ENCODE measurements at places on chromosomes 12 and 14.

- DNase-seq, result no peak
Observed at GRCh38 chr12:41604830-41605229, 416.7 kb downstream of the PDZRN4 start.

DNA sequence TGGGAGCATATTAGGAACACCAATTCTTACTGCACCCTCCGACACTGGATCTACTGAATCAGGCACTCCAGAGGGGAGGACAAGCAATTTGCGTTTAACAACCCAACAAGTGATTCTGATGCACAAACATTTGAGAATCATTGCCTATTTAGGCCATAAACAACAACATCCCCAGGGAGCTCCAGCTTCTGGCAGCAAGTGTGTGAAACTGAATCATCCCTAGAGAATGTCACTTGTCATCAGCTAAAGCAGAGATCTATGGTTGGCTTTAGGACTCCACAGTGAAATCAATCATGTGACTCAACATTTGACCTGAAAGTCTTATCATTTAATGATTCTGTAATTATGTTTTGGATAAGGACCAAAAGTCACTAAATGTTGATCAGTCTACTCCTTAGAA, 505.0 kb upstream of the FLRT2 start:
- no peak for DNase-seq

- DNase-seq, result no peak
Observed at GRCh38 chr14:82778008-82778590, 1244.4 kb upstream of the SEL1L start.

DNA sequence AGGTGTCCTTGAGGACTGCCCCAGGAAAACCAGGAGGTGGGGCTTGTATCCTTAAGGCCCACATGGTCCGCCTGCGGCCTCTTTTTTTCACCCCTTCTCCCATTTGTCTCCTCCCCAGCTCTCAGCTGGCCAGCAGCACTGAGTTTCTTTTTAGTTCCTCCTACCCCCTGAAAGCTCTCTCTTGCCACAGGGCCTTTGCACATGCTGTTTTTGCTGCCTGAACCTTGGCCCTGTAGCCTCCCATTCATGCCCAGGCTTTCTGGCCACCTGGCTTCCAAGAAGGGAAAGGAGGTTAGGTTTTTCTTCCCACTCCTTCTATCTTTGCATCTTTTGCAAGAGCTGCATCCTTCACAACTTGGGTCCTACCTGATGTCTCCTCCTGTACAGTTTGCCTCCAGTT, 358.1 kb downstream of the VRK1 start:
- DNase-seq, result no peak

DNA sequence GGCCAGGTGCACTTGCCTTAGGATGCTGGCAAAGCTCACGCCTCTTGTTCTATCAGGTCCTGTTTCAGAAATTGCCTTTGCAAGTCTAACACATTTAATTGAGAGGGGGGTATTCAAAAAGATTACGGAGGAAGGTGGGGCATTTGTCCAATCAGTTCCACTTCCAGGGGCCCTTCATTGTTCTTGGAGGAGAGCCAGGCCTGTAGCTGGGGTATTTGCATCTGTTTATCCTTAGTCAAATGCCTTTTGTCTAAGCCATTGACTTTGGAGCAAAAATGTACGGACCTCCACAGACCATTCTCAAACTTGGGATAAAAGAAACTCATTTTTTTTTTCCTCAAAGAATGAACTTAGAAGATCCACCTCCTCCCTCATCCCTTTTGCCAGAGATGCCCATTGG, 582.0 kb downstream of the BCL11B start:
- DNase-seq, result no peak

GRCh38 chr12:49866859-49867569, 24.1 kb upstream of the BCDIN3D start:
- DNase-seq, result no peak

- no peak for DNase-seq
Observed at GRCh38 chr12:47742253-47742825, 16.3 kb downstream of the RAPGEF3 start.

DNA sequence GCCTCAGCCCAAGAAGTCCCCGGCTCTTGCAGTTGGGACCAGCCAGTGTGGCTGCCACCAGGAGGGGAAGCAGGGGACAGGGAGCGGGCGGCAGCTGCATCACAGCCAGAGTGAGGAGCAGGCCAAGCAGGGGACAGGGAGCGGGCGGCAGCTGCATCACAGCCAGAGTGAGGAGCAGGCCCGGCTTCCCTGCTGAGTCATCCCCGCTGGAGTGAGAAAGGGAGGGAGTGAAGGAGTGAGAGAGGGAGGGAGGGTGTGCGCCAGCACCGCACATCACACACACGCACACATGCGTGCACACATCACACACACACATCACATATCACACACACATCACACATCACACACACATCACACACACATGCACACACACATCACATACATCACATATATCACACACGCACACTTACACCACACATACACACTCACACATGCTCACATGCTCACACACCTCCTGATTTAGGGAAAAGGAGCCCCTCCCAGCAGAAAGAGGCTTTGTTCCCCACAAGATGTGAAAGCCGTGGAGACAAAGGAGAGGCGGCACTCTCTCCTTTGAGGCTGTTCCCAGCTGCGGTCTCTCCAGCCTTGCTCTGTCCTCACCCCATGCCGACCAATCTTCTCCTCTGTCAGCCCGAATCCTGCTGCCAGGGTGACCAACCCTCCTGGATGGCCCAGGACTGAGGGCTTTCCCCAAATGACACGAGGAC, 16.7 kb upstream of the ZDHHC22 start:
- DNase-seq, result no peak

DNA sequence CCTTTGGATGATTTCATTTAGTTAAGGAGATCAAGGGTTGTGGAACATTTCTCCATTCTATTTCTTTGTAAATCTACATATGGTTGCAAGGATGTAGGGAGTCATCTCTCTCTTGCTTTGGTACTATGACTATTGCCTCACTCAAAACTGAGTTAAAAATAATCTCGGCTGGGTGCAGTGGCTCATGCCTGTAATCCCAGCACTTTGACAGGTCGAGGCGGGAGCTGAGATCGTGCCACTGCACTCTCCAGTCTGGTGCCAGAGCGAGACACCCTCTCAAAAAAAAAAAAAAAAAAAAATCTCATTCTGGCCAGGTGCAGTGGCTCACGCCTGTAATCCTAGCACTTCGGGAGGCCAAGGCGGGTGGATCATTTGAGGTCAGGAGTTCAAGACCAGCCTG, 24.8 kb upstream of the PPM1H start:
- no peak for DNase-seq

DNA sequence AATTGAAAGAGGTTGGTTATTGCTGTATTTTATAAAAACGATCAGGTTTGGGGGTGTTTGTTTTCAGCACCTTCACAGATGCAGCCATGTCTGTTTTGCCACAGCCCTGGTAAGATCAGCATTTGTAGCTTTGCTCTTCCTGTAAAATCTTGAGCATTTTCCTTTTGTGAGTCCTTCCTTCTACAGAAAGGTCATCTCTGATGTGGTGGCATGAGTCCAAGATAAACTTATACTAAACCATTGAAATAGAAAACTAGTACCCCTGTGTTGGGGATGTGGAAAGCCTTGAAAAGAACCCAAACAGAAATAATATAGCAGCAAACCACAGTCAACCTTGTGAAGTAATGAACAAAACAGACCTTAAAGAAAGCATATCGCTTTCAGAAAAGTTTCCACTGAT, 85.5 kb downstream of the TGFB3 start:
- no peak for DNase-seq

DNA sequence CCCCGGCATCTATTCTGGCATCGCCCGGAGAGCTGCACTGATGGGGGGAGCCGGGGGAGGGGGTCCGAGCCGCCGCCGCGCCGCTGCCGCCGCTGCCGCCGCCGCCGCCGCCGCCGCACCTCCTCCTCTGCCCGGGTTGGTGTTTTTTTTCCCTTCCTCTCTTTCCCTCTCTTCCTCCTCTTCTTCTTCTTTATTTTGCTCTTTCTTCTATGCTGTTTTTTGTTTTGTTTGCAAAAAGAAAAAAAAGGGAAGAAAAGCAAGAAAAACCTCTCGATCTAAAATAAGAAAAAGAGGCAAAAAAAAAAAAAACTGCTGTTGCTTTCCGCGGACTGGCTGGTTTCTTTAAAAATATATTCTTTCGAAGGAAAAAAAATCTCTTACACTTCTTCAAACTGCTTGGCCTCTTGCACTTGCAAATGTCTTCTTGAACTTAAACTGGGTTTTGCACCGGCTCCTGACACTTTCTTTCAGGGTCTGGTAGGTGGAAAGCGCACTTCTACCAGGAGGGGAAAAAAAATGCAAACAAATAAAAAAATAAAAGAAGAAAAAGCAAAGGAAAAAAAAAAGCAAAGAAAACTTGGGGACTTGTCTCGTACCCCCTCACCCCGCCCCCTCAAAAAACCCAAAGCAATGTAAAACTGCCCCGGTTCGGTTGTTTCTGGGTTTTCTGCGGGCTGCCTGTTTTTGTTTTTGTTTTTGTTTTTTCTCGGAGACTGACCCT, 616 bp downstream of the BCL11B start:
- DNase-seq, result no peak

DNA sequence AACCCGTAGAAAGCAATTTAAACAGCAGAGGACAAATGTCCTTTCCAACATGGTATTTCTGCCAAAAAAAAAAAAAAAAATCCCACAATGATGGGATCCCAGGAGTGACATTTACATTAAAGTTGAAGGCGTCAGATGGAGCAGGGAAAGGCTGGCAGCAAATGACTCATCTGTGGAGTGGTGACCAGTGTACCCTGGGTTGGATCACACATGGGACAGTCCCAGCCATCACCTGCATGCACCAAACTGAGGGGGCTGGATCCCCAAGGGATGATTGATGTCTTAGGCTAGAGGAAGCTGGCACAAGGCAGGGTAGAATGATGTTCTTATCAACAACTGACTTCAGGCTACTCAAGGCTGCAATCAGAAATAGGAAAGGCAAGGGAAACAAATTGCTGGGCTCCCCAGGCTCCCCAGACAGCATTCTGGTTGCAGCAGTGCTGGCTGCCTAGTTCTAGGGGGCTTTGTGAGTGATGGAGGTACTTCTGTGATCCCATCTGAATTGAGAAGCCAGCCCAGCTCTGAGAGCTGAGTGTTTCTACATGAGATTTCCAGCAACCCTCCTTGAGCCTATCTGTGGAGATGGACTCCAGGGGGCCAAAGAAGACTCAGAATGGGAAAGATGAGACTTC, 117.9 kb downstream of the DPF3 start:
- no peak for DNase-seq

GRCh38 chr12:2284321-2284813, 231.6 kb downstream of the CACNA1C start:
- DNase-seq, result no peak

DNA sequence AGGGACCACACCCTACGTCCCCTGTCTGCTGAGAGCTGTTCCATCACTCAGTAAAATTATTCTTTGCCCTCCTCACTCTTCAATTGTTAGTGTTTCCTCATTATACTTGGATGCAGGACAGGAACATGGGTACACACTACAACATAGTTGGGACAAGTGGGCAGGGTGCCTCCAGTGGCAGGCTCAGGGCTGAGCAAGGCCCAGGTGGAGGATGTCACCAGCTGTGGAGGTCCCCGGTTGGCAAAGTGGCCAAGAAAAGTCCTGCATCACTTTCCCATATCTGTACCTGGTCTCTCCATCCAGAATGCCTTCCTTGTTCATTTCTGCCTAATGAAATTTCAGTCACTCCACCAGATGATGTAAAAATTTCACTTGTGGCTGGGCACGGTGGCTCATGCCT, 72.7 kb upstream of the PPP4R3A start:
- DNase-seq, result no peak

- no peak for DNase-seq
Observed at GRCh38 chr12:51593021-51593420, 2.0 kb downstream of the SCN8A start.

DNA sequence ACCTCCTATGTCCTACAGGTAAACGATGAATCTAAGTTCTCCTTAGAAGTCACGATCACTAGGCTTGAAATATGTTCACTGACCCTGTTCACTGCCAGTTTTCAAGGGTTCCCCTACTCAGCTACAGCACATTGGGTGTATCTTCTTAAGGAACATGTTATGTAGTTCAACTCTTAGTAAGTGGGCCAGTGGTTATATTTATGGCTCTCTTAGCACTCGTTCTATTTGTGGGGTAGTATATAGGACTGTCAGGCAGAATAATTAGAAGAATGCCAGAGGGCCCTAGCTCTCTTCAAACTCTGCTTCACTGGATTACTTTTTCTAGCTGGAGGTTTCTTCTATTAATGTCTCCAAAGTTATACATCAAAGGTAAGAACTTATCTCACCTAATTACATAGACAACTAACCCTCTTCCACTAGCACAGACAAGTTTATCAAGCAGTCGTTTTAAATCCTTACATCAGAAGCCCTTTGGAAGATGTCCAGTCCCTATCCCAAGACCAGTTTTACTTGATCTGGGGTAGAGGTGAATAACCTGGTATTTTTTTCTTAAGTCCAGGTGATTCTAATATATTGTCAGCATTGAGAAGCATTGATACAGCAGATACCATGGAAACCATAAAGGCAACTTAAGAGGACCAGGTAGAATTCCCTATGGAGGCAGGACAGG, 39.6 kb downstream of the ZFYVE26 start:
- DNase-seq, result no peak

GRCh38 chr14:77667331-77667730, 40.5 kb downstream of the ALKBH1 start:
- no peak for DNase-seq

DNA sequence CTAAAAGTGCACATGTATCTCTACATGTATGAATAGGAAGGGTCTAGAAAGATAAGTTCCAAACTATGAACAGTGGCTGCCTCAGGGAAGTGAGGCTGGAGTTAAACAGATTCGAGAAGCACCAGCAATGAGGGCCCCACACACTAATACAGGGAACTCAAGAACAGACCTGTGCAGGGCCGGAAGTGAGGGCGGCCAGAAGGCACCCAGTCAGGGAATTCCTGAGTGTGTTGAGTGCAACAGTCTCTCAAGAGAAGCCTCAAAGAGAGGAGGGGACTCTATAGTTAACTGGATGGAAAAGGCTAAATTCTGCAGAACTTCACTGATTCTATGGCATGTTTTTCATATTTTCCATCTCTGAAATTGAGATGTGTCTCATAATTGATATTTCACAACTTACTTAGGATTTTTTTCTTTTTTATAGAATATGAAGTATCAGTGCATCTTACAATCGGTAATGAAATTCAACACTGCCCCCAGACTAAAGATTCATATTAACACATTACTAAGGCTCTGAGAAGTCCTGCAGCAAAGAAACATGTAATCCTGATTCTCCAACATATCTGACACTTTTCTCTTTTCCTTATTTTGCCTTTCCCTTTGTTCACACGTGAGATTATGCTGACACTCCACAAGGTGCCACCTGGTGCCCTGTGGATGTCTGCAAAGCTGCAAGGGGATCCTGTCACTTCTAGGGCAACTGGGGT, 61.3 kb downstream of the CHGA start:
- DNase-seq, result no peak

GRCh38 chr12:89965993-89966392, 257.4 kb upstream of the ATP2B1 start:
- DNase-seq, result no peak
